Activated CD4-positive, alpha-beta T cell treated with anti-CD3 and anti-CD28 coated beads, Interleukin-2, amount 50 U/mL, for 1 hour (primary cell): ENCODE measurements at places on chromosomes 11 and 22.

DNA sequence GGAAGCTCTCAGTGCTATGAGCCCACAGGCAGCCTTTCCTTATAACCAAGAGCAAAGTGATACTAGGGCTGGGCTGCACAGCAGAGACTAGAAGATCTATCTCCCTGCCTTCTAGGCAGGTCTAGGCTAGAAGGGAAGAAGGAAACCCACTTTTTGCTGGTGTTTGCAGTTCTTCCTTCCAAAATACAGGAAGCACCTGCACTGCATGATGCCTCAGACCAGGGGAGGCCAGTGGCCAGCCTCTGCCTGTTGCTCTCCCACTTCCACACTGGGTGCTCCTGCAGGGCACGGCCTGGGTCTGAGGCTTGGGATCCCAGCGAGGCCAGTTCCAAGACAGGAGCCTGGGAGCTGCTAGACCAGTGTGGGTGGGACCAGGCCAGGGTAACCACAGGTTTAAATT lies 6.0 kb upstream of the UCP3 start:
- no peak for DNase-seq

DNA sequence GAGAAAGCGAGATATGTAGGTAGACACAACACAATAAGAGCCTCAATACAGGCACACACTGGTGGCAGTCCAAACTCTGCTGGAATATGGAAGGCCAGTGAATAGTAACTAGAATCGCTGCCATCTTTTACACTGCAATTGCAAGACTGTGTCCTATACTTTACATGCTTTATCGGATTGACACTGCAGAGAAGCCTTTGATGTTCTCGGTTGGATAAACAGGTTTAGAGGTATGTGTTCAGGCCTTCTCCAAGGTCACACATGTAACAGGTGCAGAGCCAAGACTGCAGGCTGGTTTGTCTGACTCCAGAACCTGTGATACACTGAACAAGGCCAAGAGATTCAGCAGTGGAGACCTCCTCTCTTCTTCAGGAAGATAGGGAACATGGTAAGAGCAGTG lies 5.1 kb downstream of the SAA1 start:
- DNase-seq = no peak

GRCh38 chr22:39244496-39245129 lies at the start of gene PDGFB:
Gene PDGFB (minus strand): TSS chr22:39244982. CDS start chr22:39243963, 1,019 bp downstream.
- DNase-seq = no peak

- DNase-seq = no peak
Observed at GRCh38 chr22:35230839-35231584, 26.3 kb upstream of the HMGXB4 start.

GRCh38 chr22:46001426-46002106 lies 24.6 kb upstream of the WNT7B start:
- DNase-seq = no peak

DNA sequence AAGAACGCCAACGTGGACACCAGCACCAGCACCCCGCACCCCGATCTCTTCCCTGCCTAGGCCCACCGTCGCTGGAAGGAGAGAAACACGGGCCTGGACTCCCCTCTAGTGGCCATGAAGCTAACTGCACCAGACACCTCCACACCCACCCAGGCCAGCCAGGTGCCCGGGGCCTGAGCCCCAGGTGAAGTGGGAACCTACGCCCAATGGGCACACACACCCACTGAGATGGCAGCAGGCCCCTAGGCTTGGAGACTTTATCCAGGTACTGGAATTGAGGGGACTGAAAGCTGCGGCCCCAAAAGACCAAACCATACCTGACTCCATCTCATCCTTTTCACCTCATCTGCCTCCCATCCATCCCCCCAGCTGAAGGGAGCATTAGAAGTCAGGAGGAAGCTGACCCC lies 81.0 kb downstream of the BUD13 start:
- DNase-seq = peak; percentile 60

- DNase-seq = no peak
Observed at GRCh38 chr11:80462211-80462610, 1021.4 kb upstream of the TENM4 start.

DNA sequence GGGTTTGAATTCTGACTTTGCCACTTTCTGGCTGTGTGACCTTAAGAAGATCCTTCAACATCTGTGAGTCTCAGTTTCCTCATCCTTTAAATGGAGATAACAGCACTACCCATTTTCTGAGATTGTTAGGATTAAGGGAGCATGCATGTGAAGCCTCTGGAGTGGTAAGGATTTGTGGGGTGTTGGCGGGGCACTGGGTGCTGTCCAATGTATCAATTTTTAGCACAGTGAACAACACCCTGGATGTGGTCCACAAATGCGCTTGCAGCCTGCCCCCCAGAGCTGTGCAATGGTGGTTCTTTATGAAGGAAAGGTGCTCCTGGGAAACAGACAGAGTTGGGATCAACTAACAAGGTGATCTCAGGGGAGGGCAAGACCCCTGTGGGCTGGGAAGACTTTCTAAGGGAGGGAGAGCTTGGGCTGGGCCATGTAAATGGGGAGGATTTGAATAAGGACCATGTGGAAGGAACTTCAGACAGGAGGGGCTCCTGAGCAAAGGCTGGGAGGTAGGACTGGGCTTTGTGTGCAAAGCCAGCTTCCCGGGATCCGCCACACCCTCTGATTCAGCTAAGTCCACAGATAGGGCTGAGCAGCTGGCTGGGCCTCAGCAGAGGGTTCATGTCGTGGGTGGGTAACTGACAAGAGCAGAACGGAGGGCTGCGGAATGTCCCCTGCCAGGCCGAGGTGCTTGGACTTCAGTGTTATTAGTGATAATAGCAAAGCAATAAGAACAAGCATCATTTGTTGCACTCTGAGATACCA lies 22.7 kb upstream of the RASD2 start:
- DNase-seq = no peak

DNA sequence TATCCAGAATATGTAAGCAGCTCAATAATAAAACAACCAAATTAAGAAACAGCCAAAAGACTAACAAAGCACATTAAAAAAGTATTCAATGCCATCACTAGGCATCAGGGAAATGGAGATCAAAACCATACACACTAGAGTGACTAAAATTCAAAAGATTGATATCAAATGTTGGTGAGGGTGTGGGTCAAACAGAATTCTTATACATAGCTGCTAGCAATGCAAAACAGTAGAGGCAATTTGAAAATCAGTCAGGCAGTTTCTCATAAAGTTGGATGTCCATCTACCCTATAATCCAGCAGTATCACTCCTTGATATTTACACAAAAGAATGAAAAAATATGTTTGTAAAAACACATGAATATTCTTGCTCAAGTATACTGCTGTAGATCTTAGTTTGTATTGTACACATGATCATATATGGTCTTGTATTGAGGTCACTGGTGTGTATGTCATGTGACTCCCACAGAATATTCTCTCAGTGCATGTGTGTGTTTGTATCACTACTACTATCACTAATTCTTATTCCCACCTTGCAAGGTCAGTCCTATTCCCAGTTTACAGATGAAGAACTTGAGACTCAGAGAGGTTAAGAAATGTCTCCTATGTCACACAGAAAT lies 54.9 kb downstream of the SLC5A1 start:
- DNase-seq = no peak

DNA sequence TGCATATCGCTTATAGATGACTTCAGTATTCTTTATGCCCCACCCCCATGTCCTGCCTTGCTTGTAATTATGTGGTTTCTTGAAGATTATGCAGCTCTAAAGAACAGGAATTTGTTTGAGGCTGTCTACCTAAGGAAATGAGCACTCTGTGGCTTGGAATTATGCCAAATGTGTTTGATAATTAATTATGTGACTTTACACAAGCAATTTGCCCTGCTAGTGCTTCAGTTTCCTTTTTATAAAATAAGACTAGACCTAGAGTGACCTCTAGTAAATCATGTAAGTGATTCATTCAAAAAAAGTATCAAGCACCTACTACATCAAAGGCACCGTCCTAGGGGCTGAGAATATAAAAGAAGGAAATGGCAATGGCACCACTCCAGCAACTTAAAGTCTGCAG lies 491.5 kb upstream of the KIRREL3 start:
- DNase-seq = no peak

GRCh38 chr22:36668854-36669253 lies 34.7 kb downstream of the CACNG2 start:
- DNase-seq = no peak

DNA sequence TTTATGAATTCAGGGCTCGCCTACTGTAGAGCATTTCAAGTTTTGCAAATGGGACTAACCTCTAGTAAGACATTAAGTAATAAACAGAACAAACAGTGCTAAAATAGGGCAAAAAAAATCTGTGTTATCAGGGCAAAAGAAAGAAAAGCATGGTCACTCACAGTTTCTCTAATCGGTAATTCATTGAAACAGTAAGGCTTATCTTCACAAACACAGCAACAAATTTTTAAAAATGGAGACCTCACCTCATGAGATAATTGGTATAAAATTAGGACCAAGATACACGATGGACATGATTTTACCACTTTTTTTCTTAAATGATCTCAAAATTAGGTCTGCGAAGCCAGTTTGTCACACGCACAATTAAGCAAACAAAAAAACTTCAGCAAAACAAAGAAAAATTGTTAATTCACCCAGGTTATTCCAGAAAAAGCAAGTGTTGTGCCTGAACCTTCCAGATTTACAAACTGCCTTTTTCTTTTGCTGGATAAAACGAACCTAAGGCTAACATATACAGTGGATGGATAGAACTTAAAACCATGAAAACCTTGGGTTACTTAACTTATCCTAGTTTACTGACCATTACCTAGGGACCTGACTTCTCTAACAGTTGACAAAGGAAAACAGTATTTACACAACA lies 1.4 kb downstream of the TMEM123 start:
- no peak for DNase-seq

- no peak for DNase-seq
Observed at GRCh38 chr11:2950825-2951224, 21.6 kb upstream of the PHLDA2 start.

DNA sequence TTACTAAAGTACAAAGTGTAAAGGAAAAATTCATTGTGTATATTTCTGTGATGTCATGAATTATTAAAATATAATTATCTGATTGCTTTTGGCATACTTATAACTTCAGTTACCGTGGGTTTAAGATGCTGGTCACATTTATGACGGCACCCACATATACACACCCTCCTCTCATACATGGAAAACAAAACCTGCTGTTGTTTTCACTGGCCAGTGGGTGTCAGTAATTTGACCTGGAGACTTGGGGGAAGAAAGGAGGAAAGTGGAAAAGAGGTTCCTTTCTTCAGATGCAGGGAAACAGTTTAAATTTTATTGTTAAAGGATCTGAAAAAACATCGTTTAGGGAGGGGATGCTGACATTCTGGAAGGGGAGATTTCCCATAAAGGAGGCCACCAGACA lies 742 bp upstream of the BBOX1 start:
- no peak for DNase-seq

- DNase-seq = no peak
Observed at GRCh38 chr11:83611600-83611999, 325.4 kb upstream of the CCDC90B start.

GRCh38 chr11:126669416-126669815 lies 313.9 kb downstream of the ST3GAL4 start:
- DNase-seq = no peak

- no peak for DNase-seq
Observed at GRCh38 chr22:44544816-44545433, 46.9 kb upstream of the RTL6 start.

DNA sequence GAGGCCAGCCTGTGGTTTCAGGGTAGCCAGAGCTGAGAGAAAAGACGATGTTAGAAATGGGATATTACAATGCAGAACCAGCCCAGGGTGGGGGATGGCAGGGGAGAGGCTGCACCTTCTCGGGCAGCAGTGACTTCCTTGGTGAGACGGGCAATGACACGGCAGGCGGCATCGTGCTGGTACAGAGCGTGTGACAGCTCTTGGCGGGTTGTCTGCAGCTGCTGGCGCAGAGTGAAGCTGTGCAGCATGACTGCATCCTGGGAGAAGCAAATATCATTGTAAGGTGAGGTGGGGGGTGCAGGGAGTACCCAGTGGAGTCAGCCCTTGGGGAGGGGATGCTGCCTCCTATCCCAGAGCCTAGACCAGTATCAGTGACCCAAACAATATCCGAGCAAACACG lies 3.8 kb downstream of the PRPF19 start:
- no peak for DNase-seq

DNA sequence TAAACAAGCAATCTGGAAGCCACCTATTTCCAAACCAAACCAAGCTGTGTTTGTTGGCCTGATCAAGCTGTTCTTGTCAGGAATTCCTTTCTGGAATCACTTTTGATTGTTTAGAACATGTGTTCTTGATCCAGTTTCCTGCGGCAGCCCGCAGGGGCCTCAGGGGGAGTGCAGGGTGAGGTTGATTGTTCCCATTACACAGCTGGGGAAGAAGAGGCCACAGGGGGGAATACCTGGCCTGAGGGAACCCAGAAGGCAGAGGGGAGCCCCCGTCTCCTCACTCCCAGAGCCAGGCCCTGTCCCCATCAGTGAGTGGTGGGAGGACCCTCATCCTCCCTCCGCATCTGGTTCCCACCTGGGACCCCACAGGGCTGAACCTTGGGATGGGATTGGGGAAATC lies 4.2 kb downstream of the MRGPRD start:
- no peak for DNase-seq

- DNase-seq = no peak
Observed at GRCh38 chr11:47499161-47499560, 50.2 kb upstream of the RAPSN start.

DNA sequence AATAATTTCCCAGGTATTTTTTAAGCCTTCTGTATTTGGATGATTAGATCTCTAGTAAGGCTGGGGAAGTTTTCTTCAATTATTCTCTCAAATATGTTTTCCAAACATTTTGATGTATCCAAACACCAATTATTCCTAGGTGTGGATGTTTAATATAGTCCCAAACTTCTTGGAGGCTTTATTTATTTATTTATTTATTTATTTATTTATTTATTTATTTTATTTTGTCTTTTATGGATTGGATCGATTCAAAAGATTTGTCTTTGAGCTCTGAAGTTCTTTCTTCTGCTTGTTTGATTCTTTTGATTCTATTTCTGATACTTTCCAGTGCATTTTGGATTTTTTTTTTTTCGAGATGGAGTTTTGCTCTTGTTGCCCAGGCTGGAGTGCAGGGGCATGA lies 2267.9 kb upstream of the RAG2 start:
- no peak for DNase-seq

GRCh38 chr11:30653606-30654005 lies 67.5 kb upstream of the MPPED2 start:
- no peak for DNase-seq

DNA sequence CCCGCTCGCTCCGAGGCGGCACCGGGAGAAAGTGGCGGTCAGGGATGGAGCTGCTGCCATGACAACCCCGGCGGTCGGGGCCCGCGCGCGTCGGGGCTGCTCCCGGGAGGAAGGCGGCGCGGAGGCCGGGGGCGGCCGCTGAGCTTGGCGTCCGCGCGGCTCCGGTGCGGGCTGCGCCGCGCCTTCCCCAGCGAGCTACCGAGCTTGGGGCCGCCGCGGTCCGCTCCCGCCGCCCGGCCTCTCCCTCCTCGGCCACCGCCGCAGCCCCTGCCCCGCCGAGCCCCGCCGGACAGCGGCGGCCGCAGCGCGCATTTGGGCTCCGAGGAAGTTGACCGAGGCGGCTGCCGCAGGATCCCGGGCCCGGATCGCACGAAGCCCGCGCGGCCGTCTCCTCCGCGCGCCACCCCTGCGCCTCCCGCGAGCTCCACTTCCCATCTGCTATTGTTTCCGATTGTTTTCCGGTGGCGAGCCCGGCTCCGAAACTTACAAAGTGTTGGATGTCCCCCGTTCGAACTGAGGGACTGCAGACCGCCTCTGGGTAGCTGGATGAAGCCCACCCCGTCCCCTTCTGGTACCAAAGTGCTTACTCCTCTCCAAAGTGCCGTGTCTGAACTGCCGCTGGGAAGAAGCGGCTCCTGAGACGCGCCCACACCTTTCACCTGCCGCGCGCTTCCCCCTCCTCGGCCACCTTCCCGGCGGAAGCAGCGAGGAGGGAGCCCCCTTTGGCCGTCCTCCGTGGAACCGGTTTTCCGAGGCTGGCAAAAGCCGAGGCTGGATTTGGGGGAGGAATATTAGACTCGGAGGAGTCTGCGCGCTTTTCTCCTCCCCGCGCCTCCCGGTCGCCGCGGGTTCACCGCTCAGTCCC lies 540.3 kb downstream of the NTM start:
- DNase-seq = no peak
